ENCODE measurements at places on chromosomes 13 and 19.

- no peaks in the 10 kb centered on the region for H3K36me3 ChIP-seq
- H3K4me1 ChIP-seq, result no peaks in the 10 kb centered on the region
- no peak overlapping the region for H3K4me3 ChIP-seq
- no peak for DNase-seq
These were observed 32.4 kb downstream of the OLFM4 start for GRCh38 chr13:53060840-53061490.

GRCh38 chr13:101291206-101291605 lies 125.1 kb downstream of the NALCN start:
- H3K4me3 ChIP-seq, result no peak overlapping the region
- H3K36me3 ChIP-seq, result no peaks in the 10 kb centered on the region
- peaks cover 12% of the 10 kb centered on the region for H3K27me3 ChIP-seq
- no peaks in the 10 kb centered on the region for H3K4me1 ChIP-seq

DNA sequence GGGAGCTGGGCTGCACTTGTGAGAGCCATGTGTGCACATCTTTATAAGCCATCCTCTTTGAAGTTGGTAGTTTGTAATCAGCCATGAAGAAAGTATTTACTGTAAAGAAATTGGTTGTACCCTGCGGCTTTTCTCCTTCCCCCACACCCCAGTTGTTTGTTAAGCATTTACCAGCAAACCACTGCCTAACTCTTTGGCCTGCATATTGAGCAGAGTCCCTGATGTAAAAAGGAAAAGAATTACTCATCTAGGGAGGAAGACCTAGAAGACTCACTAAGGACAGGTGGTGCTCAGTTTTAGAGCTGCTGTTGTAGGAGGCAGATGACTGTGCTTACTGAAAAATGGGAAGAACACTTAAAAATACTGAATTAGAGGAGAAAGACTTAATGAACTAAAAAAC lies 245.3 kb downstream of the PCCA start:
- no peak for DNase-seq
- H3K27ac ChIP-seq, result no peak overlapping the region
- H3K36me3 ChIP-seq, result peaks cover 16% of the 10 kb centered on the region

GRCh38 chr13:41004875-41005693 lies 14.0 kb downstream of the ELF1 start:
- DNase-seq, result no peak
- peak overlapping the region; percentile 55 for H3K4me3 ChIP-seq
- H3K36me3 ChIP-seq, result peaks cover 9% of the 10 kb centered on the region

DNA sequence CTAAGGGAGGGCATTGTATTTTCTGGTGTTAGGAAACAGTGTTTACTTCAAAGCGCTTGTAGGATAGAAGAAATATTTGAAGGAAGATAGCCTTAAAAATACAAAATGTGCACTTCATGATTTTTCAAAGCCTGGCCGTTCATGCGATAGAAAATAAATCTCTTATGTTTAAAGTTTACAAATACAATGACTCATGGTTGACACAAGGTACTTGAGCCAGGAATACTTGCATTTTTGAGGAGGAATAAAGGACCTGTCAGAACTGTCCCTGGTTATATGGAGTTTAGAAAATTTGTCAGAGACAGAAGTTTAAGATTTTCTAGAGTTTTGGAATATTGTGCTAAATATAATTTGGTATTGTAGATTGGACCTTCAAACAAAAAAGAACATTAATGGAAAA lies 1223.2 kb upstream of the SLC10A2 start:
- no peaks in the 10 kb centered on the region for H3K36me3 ChIP-seq
- no peak for DNase-seq
- no peaks in the 10 kb centered on the region for H3K4me1 ChIP-seq
- H3K27me3 ChIP-seq, result no peaks in the 10 kb centered on the region
- H3K27ac ChIP-seq, result no peak overlapping the region
- no peak overlapping the region for H3K4me3 ChIP-seq

GRCh38 chr13:102395174-102395573 lies 6.7 kb downstream of the FGF14 start:
- peak overlapping the region; percentile 69 for H3K27ac ChIP-seq
- H3K27me3 ChIP-seq, result peaks cover 20% of the 10 kb centered on the region
- peaks cover 20% of the 10 kb centered on the region for H3K4me1 ChIP-seq
- H3K4me3 ChIP-seq, result peak overlapping the region; percentile 79

GRCh38 chr13:103694033-103694432 lies 627.8 kb upstream of the SLC10A2 start:
- H3K36me3 ChIP-seq, result no peaks in the 10 kb centered on the region
- no peak for DNase-seq
- H3K27ac ChIP-seq, result no peak overlapping the region

GRCh38 chr13:32707471-32707870 lies 121.2 kb downstream of the PDS5B start:
- H3K27ac ChIP-seq, result no peak overlapping the region
- peaks cover 7% of the 10 kb centered on the region for H3K4me1 ChIP-seq
- no peak overlapping the region for H3K4me3 ChIP-seq
- no peak for DNase-seq

DNA sequence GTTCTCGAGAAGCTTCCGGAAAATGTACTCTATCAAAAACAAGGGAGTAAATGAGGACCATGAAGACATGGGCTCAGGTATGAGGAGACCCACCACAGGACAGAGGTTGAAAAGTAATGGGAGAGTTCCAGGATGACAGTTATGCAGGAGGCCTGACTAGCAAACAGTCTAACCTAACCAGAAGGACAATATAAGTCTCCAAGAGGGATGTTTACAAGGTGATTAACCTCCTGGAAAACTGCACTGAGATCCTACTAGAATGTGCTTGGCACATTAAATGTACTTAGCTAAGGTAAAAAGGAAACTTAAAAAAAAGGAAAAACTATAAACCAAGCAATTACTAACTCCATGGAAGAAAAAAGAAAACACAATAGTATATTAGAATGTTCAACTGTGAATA lies 258.3 kb downstream of the KLF5 start:
- H3K4me3 ChIP-seq, result no peak overlapping the region
- no peak for DNase-seq
- peaks cover 3% of the 10 kb centered on the region for H3K4me1 ChIP-seq
- H3K27me3 ChIP-seq, result no peaks in the 10 kb centered on the region
- H3K36me3 ChIP-seq, result peaks cover 2% of the 10 kb centered on the region
- no peak overlapping the region for H3K27ac ChIP-seq

DNA sequence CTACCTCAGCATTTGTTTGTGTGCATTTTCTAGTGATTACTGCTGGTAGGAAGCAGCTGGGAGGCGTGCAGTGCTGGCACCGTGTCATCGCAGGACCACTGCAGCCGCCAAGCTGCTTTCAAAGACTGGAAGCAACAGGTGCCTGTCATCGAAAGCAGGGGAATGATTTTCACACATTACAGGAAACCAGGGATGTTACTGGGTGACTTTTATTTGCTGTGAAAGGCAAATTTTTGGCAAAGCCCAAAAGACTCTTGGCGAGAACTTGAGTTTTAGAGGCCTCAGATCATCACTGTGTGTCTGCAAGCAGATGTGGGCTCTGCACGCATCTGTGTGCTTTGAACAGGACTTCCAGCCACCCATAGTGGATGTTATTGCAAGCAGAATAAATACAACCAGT lies 176.4 kb downstream of the FLT1 start:
- H3K4me1 ChIP-seq, result no peaks in the 10 kb centered on the region
- no peak overlapping the region for H3K27ac ChIP-seq
- no peaks in the 10 kb centered on the region for H3K27me3 ChIP-seq
- no peaks in the 10 kb centered on the region for H3K36me3 ChIP-seq

GRCh38 chr19:47719047-47719859 lies 6.0 kb downstream of the EHD2 start:
- DNase-seq, result no peak
- H3K27ac ChIP-seq, result no peak overlapping the region
- H3K27me3 ChIP-seq, result peaks cover 22% of the 10 kb centered on the region
- peaks cover 2% of the 10 kb centered on the region for H3K4me1 ChIP-seq

GRCh38 chr13:19713186-19713965 lies 69.4 kb downstream of the PSPC1 start:
- no peaks in the 10 kb centered on the region for H3K27me3 ChIP-seq
- DNase-seq, result peak; percentile 32
- no peak overlapping the region for H3K27ac ChIP-seq

DNA sequence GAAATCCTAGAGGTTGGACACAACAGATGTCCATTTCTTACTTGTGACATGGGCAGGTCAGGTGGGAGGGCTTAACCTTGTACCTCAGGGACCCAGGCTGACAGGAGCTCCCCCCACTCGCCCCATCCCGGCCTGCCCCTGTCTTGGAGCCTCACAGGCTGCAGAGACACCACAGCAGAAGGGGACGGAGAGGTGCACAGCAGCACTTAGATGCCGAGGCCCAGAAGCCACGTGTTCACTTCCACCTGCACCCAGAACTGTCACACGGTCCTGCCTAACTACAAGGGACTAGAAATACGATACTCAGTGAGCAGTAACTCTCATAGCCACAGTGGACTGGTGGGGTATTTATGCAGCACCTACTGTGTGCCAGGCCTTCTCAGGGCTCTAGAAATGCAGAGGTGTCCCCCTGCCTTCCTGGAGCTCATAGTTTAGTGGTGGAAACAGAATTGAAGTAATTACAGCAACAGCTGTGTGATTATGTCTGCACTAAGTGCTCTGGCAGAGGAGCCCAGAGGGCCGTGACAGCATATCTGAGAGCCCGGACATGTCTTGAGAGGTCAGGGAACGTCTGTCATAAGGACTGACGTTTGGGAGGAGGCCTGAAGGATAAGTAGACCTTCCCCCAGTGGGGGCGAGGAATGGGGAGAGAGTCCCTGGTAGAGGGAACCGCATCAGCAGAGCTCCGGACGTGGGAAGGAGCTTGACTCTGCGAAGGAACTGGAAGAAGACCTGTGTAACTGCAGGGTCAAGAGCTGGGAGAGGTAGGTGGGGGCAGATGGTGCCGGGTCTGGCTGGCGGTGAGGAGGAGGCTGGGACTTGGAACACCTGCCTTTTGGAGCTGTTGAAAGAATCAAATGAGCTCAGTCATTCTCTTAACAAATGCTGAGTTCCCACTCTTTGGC lies 130.0 kb downstream of the SIPA1L3 start:
- DNase-seq, result no peak
- no peaks in the 10 kb centered on the region for H3K36me3 ChIP-seq
- no peak overlapping the region for H3K27ac ChIP-seq
- no peak overlapping the region for H3K4me3 ChIP-seq
- H3K4me1 ChIP-seq, result peaks cover 6% of the 10 kb centered on the region

DNA sequence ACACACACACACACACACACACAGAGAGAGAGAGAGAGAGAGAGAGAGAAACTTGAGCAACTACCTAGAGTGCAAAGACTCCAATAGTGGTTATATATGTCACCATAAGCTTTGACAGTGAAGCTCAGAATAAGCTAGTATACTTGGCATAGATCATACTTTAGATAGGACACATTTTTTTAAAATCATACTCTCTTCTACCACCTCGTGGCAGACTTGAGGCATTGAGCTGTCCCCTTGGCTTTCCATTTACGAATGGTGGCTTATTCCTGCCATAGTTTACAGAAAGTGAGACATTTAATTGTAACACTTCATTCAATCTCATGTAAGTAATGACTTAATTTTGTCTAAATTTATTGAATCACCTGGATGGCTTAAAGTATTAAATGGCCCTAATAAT lies 108.2 kb downstream of the EDNRB start:
- H3K36me3 ChIP-seq, result no peaks in the 10 kb centered on the region
- no peak overlapping the region for H3K4me3 ChIP-seq
- H3K27ac ChIP-seq, result no peak overlapping the region
- peaks cover 9% of the 10 kb centered on the region for H3K27me3 ChIP-seq
- peak; percentile 11 for DNase-seq
- peaks cover 4% of the 10 kb centered on the region for H3K4me1 ChIP-seq

GRCh38 chr13:63345835-63346234 lies 1930.2 kb upstream of the PCDH20 start:
- DNase-seq, result no peak
- H3K4me1 ChIP-seq, result no peaks in the 10 kb centered on the region
- H3K27ac ChIP-seq, result no peak overlapping the region

DNA sequence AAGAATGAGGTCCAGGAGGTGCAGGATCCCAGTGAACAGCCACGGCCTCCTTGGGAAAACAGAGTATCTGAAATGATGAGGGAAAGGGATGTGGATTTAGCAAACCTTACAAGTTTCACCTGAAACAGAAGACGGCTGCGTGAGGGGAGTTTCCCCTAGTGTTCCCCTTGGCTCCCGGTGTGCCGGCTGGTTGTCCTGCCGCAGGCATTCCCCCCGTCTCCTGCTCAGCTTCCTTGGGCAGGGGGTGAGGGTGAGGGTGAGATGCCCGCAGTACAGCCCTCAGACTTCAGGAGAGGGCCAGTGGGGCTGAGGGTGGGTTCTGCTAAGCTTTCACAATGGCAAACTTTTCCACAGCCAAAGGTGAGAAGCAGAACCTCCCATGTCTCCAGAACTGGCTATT lies 201.1 kb upstream of the SOX1 start:
- peaks cover under 1% of the 10 kb centered on the region for H3K27me3 ChIP-seq
- H3K4me1 ChIP-seq, result no peaks in the 10 kb centered on the region
- no peak overlapping the region for H3K4me3 ChIP-seq
- H3K36me3 ChIP-seq, result no peaks in the 10 kb centered on the region

DNA sequence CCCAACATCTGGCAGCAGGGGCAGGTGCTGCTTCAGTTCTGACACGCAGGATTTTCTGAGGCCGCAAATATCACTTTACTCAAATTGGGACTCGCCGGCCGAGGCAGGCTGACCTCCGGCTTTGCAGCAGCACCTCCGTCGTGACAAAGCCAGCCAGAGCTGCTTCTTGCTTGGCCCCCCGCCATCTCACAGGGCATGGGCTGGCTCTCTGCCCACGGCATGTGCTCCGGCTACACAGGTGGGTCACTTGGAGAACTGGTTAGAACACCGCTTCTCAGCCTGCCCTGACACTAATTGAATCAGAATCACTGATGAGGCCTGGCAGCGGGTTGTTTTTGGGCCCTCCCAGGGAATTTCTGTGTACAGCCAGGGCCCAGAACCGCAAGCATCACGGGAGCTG lies 112.3 kb downstream of the SLC7A1 start:
- no peaks in the 10 kb centered on the region for H3K36me3 ChIP-seq
- H3K4me1 ChIP-seq, result no peaks in the 10 kb centered on the region
- H3K4me3 ChIP-seq, result no peak overlapping the region
- H3K27me3 ChIP-seq, result peaks cover 4% of the 10 kb centered on the region
- H3K27ac ChIP-seq, result no peak overlapping the region
- no peak for DNase-seq

DNA sequence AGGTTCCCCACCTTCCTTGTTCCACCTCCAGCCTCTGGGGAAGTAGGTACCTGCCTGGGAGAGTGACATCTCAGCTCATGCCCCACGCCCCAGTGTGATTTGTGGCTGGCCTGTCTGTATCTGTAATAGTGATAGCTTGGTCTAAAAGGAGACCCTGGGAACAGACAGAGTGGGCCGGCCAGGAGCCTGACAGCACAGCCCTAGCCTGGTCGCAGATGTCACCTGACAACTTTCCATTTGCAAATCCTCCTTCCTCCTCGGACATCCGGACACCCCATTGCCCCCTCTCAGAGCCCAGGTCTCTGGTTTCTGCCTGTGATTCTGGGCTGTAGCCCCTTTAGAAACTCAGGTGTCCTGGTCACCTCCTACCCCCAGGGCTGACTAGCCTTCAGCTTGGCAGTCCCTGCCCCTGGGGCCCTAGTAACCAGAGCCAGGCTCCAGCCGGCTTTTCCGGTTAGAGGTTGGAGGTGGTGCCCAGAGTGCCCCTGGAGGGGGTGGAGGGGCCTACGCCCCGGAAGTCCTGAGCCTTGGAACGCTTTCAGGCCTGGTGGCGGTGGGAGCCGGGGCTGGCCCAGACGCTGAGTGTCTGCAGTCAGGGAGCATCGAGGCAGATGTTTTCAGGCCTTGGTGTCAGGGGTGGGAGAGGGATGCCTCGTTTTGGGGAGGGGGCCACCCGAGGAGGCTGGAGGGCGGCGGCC lies 6.5 kb downstream of the LRRC8E start:
- H3K27me3 ChIP-seq, result peaks cover 17% of the 10 kb centered on the region
- H3K4me1 ChIP-seq, result no peaks in the 10 kb centered on the region
- DNase-seq, result no peak
- H3K27ac ChIP-seq, result no peak overlapping the region
- H3K36me3 ChIP-seq, result no peaks in the 10 kb centered on the region

- peaks cover 13% of the 10 kb centered on the region for H3K4me1 ChIP-seq
- no peak overlapping the region for H3K4me3 ChIP-seq
- H3K27ac ChIP-seq, result no peak overlapping the region
- no peak for DNase-seq
These were observed 24.0 kb downstream of the MAN2B1 start for GRCh38 chr19:12642506-12642905.
